ENCODE measurements at places on chromosomes 12 and 14. TPM values are rescaled to one million over a fixed set of nuclear protein-coding genes. Genes with fewer than 3 reads are reported as not detected.

The TRAFD1 gene
- total RNA-seq: 36.1 TPM

The TPH2 gene
- total RNA-seq: not detected

GRCh38 chr14:61154641-61155040 is 126.5 kb downstream of the TMEM30B start:
- DNase-seq: no peak

- no peak for DNase-seq
These were observed 4.4 kb downstream of the SSTR1 start for GRCh38 chr14:38212111-38212510.

GRCh38 chr14:37807722-37808121 is 212.3 kb downstream of the TTC6 start:
- DNase-seq: no peak

GRCh38 chr14:55901291-55901690 is 216.9 kb upstream of the PELI2 start:
- no peak for DNase-seq

DNA sequence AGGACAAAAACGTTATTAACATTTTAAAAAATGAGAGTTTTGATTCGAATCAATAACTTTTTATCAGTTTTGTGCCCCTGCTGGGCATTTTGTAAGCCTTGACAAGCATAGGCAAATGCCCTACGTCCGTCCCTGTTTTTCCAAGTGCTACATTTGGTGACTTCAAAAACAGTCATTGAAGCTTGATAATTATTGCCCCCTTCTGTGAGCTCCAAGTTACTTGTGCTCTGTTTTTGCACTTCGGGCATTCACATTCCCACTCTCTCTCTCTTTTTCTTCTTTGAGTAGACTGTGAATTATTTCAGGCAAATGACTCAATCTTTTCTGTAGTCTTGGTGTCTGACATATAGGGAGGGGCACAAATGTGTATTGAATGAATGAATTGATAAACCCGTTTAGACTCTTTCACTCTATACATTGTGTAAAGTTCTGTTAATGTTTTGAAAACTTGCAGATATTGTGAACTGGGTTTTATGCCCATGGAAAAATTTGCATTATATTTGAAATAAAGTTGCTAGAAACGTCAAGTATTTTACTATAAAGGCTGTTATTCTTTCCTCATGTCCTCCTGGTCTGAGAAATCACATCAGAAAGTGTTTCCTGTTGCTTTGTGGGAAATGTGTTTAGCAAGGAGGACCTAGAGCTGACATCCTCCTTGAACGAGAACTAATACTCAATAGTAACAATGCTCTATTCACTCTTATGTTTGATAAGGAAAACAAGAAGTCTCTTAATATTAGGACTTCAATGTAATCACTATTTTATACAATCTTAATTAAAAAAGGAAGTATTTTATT is 1.4 kb downstream of the APAF1 start:
- no peak for DNase-seq

DNA sequence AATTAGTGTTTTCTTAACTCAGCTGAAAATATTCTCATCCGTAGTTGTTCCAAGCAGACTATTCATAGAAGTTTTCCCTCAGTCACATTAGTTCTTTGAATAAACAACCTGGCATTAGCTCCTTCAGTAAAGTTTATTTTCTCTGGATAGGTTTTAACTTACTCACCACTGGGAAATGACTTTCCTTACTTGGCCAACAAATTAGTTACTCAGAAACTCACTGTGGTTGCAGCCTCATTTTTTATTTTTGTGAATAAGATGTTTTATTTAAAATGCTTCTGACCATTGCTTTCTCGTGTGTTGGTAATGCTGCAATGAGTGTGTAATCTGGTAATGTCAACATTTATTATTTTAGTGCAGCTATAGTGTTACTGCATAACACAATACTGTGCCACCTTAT is 74.9 kb downstream of the NOVA1 start:
- no peak for DNase-seq

DNA sequence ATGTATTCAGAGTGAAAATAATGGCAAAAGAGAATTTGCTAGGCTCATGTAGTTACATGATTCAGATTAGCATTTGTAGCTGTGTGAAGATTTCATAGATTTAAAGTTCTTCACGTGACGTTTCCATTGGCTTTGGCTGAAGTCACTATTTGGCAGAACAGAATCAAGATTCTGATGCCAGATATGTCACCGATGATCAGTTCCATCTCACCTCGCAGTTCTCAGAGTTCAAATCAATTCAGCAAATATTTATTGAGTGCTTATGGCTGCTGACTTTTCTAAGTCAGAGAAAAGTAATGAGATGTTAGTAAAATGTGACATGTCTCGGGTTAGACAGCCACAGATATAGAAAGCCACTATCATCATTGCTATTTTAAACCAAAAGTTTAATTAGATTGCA is 28.4 kb downstream of the ALX1 start:
- no peak for DNase-seq

GRCh38 chr12:41585784-41586183 is 397.7 kb downstream of the PDZRN4 start:
- DNase-seq: no peak

DNA sequence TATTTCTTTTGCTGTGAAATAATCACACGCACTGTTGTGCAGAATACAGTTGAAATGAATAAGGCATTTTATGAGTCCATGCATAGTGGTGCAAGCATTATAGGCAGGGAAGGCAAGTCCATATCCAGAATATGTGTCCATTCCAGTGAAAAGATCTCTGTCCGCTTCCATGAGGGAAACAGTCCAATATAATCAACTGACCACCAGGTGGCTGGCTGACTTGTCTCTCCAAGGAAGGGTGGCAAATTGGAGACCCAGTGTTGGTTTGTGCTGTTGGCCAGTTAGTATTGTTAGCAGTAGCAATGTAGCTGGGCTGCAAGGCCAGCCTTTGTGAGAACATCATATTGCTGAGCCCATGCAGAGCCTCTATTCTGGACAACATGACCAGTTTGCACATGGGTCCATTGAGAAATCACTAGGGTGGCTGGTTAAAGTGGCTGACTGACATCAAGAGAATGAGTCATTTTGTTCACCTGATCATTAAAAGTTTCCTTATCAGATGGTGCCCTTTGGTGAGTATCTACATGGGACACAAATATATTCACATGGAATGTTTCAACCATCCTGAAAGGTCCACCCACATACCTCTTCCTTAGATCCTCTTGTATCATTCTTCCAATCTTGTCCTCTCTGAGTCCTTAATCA is 17.3 kb upstream of the YAF2 start:
- DNase-seq: no peak

GRCh38 chr12:120925740-120926563 is 21.8 kb upstream of the SPPL3 start:
- no peak for DNase-seq
